ENCODE measurements at places on chromosomes 2 and 18.
A peak's percentile ranks its signal among the peaks of the same experiment; 100 is the strongest.

- DNase-seq = no peak
Measured at GRCh38 chr2:180334514-180334913, 327.4 kb upstream of the CWC22 start.

DNA sequence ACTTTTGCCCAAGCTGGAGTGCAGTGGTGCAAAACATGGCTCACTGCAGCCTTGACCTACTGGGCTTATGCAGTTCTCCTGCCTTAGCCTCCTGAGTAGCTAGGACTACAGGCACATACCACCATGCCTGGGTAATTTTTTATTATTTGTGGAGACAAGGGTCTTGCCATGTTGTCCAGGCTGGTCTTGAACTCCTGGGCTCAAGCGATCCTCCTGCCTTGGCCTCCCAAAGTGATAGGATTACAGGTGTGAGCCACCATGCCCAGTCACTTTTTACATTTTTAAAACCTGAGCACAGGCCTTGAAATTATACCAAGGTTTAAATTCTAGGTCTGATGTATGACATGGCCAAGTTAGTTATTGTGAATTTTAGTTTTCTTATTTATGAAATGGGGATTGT, 18.2 kb downstream of the SMAD4 start:
- DNase-seq = no peak

DNA sequence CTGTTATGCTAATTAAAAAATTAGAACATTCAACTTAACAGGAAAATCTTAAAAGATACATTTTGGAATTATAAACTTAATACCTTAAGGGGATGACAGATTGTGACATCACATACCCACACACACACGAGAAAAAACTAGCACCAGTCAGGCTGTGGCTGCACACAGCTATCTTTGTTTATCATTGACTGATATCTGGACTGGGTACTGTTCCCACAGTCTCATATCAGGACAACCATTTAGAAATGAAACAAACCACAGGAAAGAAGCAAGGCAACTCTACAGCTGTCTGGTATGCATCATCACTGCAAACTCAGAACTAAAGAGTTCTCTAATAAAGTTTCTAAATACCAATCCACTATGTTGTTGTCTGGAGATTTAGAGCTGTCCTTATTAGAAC, 210.9 kb upstream of the SMAD7 start:
- DNase-seq = no peak

GRCh38 chr2:30711646-30712085, 95.6 kb downstream of the CAPN13 start:
- peak; percentile 60 for DNase-seq

- no peak for DNase-seq
Measured at GRCh38 chr2:240532031-240532775, 25.6 kb downstream of the ANKMY1 start.

DNA sequence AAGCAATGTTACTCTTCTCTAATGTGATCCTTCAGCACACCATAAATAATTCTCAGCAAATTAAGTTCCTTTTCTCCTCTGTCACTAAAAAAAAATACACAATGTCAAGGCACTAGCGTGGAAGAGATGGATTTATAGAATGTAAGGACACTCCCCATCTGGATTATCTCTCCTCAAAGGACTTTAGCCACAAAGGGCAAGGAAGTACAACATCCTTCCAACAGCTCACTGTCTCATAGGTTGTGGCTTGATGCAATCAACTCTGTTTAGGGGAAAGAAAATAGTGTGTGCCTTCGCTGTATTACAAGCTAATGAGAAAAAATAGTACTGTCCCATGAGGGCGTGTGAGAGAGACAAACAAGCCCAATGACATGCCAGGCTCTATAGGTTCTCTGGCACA, 129.1 kb upstream of the DNMT3A start:
- no peak for DNase-seq

DNA sequence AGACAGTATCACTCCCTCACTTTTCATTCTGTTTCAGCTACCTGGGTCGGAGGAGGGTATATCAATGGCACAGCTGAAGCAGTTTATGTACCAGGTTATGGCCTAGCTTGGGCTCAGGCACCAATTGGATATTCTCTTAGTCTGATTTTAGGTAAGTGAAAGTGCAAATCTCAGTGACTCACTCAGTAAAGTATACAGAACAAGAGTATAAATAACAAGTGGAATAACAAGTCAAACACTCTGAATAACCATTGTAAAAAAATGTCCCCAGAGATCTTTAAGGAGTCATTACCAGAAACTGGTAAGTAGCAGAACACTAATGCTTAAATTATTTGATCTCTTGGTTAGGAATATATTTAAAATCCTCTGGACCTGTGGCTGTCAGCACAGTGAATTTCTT, 5.7 kb downstream of the SLC5A7 start:
- DNase-seq = no peak

DNA sequence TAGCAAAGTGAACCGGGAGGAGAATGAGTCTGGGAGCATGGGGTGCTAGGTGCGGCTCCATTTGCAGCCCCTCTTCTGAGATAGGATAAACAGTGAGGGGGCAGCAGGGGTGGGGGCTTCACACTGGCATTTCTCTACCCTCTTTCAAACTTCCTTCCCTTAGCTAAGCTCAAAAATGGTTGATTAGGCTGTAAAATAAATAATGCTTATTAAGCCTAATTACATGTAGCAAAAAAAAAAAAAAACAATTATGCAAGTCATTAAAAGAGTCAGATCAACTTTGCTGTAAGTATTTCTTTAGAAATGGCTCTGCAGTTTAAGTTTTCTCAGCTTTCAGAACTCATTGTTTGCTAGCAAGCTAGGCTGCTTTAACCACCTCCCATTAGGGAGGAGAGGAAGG, 182.7 kb upstream of the FBXO11 start:
- no peak for DNase-seq

- DNase-seq = no peak
Measured at GRCh38 chr18:13026583-13027270, 35.6 kb downstream of the CEP192 start.

DNA sequence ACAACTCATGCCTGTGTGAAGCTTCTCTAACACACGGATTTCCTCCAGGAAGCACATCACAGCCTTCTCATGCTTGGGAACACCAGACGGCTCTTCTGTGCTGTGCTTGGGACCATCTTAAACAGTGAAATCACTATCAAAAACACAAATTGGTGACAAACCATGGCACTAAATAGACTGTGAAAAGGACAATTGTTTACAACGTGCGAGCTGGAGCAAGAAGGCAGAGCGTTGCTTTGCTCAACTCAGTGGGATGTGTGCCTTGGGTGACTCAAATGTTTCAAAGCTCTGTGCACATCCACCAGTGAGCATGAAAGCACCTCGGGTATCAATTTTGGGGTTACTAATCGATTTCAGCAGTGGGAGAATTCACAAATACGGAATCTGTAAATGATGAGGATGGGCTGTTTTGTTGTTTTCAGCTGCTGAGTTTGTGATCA, 182.4 kb upstream of the ARL4C start:
- no peak for DNase-seq

- DNase-seq = no peak
Measured at GRCh38 chr2:27316655-27317412, 6.1 kb downstream of the MPV17 start.

DNA sequence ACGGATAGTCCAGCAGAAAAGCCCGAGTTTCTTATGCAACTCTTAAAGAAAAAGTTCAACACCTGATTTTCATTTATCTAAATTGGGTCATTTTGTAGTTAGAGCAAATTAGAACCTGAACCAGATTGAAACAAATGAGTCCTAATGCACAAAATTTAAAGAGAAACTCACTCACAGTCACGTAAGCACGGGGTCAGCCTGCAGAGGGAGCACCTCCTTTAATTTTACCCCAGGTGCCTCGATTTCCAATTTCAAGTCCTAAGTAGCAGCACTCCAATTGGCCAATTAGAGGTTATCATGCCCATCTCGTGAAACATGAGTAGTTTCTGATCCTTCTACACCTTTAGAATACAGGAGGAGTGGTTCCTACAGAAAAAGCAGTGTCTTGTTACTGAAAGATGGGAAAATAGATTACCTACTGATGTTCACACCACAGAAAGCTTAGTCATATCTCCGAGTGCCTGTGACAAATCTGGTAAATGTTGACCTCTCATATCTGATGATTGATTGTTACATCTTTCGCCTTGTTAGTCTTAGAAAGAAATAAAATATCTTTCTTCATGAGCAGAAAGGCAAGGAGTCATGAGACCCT, 1929.8 kb upstream of the LRRTM1 start:
- DNase-seq = no peak

GRCh38 chr2:216827073-216827720, 32.7 kb downstream of the TNP1 start:
- no peak for DNase-seq

DNA sequence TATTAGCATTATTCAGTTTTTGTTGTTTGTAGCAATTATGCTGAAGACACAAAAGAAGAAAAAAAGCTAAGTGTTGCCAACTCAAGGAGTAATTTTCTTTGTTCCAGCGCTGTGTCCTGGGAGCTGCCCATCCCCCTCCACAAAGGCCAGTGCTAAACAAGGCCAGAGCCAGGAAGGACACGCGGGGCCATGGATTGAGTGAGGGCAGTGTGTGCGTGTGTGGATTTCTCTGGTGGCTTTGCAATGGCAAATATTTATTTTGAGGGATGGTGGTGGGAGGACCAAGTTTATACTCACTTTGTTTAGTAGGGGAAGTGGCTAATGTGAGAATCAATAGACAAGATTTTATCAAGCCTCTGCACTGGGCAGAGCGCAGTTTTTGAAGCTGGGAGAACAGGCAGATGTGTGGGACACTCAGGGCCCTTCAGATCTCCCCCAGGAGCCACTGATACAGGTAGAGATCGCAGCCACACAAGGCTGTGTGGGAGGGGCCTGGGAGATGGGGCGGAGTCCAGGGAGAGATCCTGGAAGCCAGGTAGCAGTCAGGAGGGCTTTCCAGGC, 11.4 kb downstream of the AGAP1 start:
- no peak for DNase-seq
